A172 (cell line): ENCODE measurements at places on chromosomes 6 and 20. TPM values are rescaled to one million over a fixed set of nuclear protein-coding genes. Genes with fewer than 3 reads are reported as not detected.
A peak's percentile ranks its signal among the peaks of the same experiment; 100 is the strongest.

TNNC2 gene
- not detected in 2 replicates for total RNA-seq

PNPLA1 gene
- not detected in 2 replicates for total RNA-seq

GRCh38 chr6:11492464-11493290 is 44.9 kb upstream of the TMEM170B start:
- DNase-seq: no peak

GRCh38 chr6:11318835-11319813 is 86.7 kb upstream of the NEDD9 start:
- peak; percentile 22 for DNase-seq

DNA sequence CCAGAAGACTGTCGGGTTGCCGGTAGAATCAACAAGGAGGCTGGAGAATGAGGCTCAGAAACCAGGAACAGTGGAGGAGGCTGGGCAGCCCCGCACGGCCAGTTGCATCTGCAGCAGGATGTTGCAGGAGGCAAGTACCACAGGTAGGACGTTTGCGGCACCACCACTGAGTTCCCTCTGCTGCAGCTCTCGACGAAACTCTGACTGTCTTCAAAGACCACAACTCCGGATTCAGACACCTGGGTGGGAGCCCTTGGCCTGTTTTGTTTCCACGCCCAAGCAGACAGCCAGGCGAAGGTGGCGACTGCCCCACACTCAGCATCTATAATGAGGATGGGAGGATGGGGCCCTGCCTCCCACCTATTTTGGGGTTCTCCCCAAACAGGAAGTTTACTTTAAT is 218.2 kb downstream of the ZDHHC14 start:
- DNase-seq: no peak

- no peak for DNase-seq
Measured at GRCh38 chr6:144285548-144285797, 338 bp downstream of the UTRN start.
